RWPE2 (cell line): ENCODE measurements at places on chromosomes 12 and 14.

DNA sequence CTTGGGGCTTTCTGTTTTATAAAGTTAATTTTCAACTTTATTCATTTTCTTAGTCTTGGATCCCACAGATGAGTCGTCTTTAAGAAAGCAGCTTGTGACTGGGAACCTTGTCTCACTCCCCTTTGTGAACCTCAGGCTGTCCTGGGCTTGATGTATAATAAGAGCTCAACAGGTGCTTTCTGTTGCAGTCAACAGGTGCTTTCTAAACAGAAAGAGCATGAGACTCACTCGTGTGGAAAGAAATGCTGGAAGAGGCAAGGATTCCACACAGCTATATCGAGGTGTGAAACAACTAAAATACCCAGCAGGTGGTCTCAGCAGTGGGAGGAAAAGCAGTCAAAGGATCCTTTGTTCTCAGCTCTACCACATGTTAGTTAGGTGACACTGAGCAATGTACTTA lies 398.9 kb downstream of the EGLN3 start:
- DNase-seq = no peak

- no peak for DNase-seq
These were observed 33.6 kb downstream of the KCNA1 start for GRCh38 chr12:4943067-4943937.

DNA sequence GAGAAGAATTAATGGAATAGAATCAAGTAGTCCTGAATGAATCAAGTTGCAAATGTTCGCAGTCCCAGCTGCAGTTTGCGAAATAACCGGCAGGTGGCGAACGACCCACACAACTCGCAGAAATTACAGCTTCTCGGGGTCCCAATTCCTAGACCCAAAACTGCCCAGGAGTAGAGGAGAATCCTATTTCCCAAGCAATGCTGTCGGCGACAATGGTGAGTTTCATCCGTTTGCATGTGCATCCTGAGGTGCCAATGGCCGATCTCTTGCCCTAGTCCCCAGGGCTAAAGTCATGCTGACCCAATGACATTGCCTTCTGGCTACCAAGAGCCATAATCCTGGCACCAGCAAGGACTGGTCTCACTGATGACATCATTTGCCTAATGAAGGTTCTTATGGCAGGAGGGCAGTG lies 8.5 kb upstream of the ASCL1 start:
- DNase-seq = no peak

- no peak for DNase-seq
These were observed 164.3 kb downstream of the PRKCH start for GRCh38 chr14:61485661-61486060.
